Hypothalamus (tissue), 51 donors: ENCODE measurements at places on chromosomes 3 and 15.

DNA sequence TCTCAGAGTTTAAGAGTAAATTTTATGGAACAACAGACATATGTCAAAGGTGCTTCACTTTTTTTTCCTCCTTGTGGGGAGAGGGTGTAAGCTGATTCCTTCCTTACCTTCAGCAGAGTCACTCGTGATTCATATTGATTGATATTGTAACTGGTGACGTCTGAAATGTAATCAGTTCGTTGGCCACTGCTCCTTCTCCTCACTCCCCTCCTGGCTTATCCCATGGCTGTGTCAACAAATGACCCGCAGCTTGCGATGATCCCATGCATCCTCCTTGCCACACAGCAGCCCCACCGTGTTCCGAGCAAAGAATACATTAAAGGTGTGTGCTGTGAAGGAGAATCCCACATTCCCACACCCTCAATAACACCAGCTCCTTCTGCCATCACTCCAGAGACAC, 7.3 kb downstream of the MGLL start:
- DNase-seq: no peak

DNA sequence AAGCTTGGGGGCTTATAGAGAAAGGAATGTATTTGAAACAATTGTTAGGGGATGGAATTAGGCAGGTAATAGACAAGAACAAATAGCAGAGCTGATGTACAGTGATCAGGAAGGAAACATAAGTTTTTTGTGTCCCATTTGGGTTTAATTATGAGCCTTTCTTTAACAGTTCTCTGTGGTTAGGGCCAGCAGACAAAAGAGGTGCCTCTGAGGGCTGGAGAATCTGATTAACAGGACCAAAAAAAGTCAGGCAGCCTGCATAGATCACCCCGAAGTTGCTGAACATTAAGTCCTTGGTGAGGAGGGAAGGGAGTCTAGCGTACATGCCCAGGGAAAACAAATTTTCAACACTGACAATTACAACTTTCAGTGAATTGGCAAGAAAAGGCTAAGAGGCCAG, 88.6 kb upstream of the SPRED1 start:
- no peak for DNase-seq

GRCh38 chr15:93428150-93428549, 339.1 kb upstream of the RGMA start:
- no peak for DNase-seq

- DNase-seq: no peak
Observed at GRCh38 chr3:42190701-42191442, 75.1 kb downstream of the CCK start.

GRCh38 chr15:65048241-65048640, 3.1 kb downstream of the SLC51B start:
- no peak for DNase-seq

- DNase-seq: no peak
Observed at GRCh38 chr3:87267953-87268645, 8.3 kb downstream of the POU1F1 start.

- no peak for DNase-seq
Observed at GRCh38 chr3:104738271-104738670, 628.4 kb upstream of the ALCAM start.
